ENCODE measurements at places on chromosomes 1 and 21.

DNA sequence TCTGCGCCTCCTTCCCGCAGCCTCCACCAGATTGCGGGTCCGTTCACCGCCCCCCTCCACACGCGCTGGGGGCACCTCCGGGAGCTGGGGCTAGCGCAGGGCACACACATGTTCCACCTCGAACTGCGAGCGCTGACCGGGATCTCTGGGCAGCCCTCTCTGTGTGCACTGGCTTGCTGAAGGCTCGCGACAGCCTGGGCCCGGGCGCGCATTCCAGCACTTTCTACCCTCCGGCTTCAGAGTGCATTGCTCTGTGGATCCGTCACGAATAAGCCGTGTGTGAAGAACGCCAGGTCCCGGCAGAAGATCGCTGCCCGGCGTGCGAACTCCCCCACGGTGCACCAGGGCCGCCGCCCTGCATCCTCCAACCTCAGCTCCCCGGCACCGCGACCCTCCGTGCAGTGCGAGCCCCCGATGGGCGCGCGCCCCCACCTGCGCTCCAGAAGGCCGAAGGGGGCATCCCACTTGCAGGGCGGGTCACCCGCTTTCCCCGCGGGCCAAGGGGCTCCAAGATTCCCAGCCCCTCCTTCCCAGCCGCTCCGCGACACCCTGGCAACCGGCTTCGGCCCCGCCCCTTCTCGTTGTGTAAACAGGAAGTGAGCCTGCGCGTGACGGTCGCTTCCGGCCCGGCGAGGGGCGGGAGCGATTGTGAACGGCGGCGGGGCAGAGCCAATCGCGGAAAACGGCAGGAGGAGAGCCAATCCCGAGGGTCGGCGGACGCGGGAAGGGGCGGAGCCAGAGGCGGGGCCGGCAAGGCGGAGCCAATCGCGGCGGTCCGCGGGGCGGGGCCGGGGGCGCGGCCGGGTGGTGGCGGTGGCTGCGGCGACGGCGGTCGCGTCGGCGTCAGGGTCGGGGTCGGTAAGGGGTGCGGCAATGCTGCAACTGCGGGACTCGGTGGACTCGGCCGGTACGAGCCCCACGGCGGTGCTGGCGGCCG is at the start of gene TPRG1L:
TSS of gene TPRG1L (plus strand) at position 816 of the 937 bp plus-strand sequence. CDS start at position 874, 58 bp downstream.
- DNase-seq = peak; percentile 97

DNA sequence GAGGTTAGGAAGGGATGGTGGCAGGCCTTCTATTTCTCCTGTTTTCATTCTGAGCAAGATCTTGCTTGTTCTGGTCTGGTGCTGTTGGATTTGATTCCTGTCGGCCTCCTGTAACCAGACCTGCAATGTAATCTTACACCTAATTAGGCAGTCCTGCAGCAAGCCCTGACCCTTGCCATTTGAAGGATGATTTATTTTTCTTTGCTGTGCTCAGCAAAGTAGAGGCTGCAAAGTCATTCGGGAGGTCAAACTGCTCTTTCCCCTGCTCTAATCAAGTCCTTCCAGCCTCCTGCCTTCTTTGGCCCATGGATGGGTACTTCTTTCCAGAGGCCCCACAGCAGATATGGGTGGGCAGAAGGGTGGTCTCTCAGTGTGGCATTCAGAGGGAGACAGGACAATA is 417.7 kb upstream of the USP24 start:
- DNase-seq = no peak

- no peak for DNase-seq
Measured at GRCh38 chr21:32044205-32045180, 171.7 kb downstream of the HUNK start.

DNA sequence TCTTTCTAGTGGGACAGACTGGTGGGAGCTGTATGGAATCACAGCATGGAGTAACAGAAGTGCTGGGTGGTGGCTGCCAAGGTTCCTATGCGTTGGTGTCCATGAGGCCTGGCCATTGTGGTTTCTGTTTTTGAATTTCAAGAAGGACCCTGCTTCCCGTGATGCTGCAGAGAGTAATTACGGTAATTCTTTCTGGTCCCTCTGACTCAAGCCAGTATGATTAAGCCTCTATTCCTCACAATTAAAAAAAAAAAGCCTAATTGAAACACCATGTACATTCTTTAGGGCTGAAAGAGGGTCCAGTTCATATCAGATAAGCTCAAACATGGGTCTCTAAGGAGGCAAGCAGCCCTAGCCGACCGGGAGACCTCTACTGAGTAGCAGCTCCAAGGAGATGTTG is 10.5 kb upstream of the C1orf21 start:
- no peak for DNase-seq

- no peak for DNase-seq
Measured at GRCh38 chr21:18142655-18143054, 102.0 kb upstream of the CHODL start.

DNA sequence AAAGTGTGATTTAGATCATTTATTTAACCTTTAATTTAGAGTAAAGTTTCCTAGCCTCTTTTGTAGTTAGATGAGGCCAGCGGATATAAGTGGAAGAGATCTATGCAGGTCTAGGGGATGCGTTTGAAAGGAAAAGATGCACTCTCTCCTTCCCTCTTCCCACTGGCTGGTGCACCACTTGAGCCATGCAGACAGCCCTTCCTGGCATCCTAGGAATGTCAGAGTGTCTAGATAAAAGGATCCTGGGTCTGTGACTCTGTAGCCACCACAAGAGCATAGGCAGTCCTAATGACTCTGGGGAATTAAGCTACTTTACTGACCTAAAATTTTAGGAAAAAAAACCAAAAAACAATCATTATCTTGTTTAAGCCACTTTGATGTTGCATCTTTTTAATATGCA is 16.0 kb upstream of the STUM start:
- no peak for DNase-seq

- no peak for DNase-seq
Measured at GRCh38 chr1:80214888-80215540, 1208.5 kb upstream of the ADGRL4 start.

GRCh38 chr1:6325482-6325881 is 64.6 kb upstream of the GPR153 start:
- no peak for DNase-seq

DNA sequence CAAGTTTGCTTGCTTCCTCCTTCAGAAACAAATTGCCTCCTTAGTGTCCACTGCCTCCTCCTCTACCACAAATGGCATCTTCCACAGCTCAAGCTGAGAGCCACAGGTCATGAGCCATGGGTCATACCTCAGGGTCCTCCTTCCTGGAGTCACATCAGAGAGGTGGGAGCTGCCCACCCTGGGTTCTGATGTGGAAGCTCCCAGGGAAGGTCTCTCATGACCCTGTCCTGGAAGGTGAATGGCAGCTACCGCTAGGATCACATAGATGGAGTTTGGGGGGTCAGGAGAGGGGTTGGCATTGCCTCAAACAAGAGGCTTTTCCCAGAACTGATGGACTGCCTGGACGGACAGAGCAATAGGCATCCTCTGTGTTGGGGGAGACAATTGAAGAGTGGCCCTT is 321.4 kb downstream of the MATN1 start:
- no peak for DNase-seq

GRCh38 chr1:22658385-22659163 is 5.5 kb downstream of the C1QB start:
- DNase-seq = no peak

Data from T-helper 2 cell treated with Interferon-gamma antibody and Interleukin-4, amounts not matched to agents 5 μg/mL and 100 μg/mL, for 36 hours (primary cell).